ENCODE measurements at places on chromosomes 1 and 21.
A peak's percentile ranks its signal among the peaks of the same experiment; 100 is the strongest.

DNA sequence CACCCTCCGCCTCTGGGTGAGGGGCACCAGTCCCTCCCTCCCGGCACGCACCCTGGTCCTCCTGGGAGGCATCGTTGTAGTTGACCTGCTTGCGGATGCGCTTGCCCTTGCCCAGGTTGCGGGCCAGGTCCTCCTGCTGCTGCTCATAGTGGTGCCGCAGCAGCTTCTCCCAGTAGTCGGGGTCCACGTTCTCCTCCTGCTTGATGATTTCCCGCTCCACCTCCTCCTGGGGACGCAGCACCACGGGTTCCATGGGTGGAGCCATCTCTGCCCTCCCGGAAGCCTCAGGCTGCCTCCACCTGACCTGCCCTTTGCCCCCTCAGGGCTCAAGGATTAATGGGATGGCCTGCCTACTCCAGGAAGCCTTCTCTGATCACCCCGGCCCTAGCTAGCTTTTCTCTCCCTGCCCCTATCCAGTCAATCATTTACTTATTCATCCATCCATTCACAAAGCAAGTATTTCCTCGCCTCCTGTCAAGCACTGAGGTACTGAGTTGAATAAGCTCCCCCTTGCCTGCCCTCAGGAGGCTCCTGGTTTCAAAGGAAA lies 53.5 kb downstream of the CHD5 start:
- DNase-seq: no peak

DNA sequence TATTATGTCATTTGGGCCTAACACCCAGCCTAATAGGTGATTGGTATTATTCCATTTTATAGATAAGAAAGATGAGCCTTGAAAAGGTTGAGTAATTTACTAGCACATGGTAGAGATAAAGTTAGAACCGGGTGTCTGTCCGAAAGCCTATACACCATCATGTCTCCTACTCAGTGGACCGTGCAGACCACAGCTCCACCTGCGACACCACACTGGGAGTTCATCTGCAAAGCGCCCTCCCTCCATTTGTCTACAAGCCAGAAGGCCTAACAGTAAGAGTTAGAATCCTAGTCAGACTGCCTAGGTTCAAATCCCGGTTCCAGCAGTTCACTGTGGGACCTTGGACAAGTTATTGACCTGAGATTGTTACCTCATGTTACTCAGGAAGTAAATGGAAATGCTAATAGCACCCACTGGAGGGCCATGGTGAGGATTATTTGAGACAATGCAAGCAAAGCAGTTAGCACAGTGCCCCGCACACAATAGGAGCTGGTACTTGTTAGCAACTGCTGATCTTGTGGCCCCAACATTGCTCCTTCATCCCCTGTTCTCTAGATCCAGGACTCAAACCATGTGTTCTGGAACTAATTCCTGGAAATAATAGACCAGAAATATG lies 20.5 kb downstream of the ARMH1 start:
- no peak for DNase-seq

- no peak for DNase-seq
These were observed 14.5 kb upstream of the SERTAD4 start for GRCh38 chr1:210218047-210218446.

DNA sequence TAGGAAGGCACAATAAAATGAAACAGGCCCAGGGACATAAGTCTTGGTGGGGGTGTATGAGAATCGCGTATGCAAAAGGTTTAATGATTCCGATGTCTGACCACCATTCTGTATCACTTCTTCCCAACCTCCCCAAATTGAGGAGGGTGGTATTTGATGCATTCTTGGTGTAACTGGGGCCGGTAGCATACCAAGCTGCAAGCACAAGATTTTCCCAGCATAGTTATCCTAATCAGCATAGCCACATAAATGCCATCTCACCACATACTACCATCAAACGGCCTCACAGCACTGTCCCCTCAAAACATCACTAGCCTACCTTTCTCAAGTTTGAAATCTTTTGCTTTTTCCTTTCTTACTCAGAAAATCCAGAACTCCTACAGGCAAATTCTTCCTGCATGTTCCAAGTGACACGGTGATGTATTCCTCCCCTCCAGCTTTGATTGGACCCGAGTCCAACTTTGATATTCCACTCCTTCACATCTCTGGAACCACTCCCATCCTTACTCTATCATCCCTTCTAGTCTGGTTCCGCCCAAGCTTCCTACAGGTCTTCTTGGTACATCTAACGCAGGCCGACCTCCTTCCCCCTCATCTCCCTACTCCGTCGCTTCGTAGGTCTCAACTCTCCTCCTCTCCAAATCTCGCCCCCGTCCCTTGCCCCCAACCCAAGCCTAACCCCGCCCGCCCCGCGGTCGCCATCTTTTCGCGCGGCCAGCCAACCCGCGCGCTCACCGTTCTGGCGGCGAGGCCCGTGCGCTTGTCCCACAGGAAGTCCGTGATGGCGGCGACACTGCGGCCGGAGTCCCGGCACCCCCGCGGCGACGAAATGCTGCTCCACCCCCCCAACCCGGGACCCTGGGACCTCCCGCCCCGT lies 600 bp downstream of the CLK2 start:
- peak; percentile 31 for DNase-seq

DNA sequence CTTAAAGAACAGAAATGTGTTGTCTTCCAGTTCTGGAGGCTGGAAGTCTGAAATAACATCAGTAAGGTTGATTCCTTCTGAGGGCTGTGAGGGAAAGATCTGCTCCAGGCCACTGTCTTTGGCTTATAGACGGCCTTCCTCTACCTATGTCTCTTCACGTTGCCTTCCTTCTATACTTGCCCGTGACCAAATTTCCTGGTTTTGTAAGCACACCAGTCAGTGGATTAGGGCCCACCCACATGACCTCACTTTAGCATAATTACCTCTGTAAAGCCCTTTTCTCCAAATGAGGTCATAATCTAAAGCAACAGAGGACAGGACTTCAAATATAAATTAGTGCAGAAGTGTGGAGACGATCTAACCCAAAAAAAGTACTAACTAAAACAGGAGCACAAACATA lies 231.6 kb downstream of the NRIP1 start:
- no peak for DNase-seq

GRCh38 chr1:4599951-4600481 lies 54.4 kb upstream of the AJAP1 start:
- DNase-seq: no peak

DNA sequence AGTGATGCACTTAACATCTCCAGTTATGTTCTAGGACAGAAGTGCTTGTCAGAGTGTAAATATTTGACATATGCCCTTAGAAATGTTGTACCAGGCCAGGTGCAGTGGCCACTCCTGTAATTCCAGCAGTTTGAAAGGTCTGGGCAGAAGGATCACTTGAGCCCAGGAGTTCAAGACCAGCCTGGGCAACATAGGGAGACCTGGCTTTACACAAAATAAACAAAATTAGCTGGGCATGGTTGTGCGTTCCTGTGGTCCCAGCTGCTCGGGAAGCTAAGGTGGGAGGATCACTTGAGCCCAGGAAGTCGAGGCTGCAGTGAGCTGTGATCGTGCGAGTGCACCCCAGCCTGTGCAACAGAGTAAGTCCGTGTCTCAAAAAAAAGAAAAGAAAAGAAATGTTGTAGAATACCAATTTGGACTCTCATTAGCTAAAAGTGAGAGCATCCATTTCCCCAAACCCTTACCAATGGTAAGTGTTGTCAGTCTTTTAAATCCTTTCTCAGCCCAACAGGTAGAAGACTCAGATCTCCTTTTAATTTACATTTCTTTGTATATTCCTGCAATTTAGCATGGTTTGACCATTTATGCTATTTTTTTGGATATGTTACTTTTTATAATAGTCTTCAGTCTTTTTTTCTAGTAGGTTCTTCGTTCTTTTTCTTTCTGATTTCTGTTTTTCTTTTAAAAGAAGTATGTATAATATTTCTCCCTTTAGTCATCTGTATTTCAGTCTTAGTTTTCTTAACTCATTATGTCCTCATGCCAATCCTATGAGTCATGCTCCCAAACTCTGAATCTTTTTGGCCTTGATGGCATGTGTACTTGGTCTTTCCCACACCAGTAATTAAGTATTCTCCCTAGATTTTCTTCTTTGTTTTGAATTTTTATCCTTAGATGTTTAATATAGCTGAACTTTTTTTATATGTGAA lies 74.4 kb downstream of the CAMTA1 start:
- DNase-seq: no peak

DNA sequence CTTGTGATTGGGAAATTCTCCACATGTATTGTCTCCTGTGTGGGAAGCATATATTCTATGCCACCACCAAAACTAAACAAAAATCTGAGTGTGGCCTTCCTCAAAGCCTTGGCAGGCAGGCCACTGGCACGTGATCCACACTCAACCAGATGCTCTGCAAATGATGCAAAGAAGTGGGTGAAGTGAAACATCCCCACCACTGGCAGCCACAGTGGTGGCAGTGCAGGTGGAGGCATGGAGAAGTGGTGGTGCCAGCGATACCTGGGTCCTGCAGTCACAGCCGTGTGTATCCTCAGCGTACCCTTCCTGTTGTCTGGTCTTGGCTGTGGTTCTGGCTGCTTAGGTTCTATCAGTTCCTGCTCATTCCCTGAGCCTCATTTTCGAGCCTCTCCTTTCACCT lies 65.2 kb downstream of the PLPPR5 start:
- DNase-seq: no peak

DNA sequence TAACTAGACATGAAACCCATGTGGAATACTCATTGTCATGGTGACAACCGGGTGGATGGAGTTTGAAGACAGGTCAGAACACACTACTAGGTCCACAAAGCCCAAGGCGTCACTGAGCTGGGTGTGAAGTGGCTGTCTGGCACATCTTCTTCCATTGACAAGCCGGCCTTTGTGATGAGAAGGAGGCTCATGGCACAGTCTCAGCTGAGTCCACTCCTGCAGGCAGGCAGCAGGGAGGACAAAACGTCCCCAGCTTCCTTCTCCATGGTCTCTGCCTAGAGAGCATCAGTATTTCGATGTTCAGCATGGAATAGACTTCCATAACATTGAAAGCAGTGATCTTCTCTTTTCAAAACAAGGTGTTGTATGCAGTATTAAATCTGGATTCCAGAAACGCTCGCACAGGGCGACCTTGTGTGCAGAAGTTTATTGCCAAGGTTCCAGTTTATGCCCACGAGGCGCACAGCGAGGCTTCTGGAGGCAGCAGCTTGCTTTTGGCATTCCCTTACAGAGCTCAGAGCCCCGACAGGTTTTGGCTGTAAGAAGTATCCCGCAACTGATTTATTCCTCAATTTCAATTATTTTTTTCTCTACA lies 104.2 kb downstream of the SIM2 start:
- DNase-seq: peak; percentile 64

DNA sequence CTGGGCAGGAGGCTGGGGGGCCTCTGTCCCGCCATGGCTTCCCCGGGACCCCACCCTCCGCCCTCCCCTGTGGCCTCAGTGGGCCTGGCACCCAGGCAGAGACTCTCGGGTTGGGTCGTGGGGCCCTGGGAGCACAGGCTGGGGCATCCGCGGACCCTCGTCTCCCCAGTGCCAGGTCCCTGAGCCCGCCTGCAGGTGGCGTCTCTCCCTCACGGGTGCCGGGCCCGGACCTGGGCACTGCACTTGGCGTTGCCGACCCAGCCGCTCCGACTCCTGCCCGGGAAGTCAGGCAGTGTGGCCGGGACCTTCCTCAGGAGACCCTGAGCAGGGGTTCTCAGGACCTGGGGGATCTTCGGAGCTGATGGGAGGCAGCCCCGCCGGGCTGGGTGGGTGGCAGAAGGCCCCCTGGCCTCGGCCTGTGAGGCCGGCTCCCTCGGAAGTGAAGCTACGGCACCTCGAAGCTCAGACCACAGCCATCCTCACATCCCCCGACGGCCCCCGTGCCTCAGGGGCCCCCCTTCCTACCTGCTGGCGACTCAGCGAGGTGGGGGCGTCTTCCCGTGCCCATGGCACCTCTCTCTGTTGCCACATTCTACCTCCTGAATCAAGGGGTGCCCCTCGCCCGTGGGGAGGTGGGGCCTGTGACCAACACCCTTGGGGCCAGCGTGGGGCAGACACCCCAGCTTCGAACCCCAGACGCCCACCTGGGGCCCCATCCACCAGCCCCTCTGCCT lies 6.4 kb upstream of the C1orf159 start:
- peak; percentile 87 for DNase-seq

DNA sequence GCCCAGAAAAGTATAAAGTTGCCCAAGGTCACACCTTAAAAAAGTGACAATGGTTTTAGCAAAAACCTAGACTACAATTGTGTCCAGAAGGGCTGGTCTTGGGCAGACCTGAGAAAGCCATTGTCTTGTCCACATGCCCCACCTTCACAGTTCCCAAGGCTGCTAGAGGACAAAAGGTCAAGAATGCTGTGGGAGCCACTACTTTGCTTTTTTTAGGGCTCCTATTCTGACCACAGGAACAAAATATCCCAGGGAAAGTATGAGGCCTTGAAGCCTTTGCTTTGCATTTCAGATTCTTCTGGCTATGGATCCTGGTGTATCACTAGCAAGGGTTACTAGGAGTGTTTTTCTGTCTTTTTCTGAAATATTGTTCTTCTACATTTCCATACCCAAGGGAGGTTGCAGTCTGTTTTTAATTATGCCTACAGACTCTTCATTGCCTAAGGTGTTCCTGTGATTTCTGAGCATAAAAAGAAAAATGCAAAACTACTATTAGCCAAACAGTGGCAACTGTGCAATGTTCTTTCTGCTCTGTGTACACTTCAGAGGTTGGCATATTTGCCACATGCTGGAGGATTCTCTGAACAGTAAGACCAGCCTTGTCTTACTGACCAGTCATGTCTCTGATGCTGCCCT lies 10.7 kb downstream of the C1orf162 start:
- DNase-seq: no peak

DNA sequence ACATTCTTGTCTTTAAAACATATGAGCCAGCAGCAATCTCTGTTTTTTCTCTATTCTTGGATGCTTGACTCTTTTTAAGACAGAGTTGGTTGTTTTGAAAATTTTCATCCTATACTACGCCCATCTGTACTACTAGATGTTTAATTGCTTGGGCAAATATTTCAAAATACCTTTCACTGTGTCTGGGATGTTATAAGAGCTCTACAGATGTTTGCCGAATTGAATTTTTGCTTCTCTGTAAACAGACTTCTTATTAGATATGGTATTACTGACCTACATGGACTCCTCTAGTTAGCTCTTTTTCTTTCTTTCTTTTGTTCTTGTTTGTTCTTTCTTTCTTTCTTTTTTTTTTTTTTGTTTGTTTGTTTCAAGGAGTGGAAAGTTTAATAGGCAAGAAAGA lies 345.1 kb downstream of the ST6GALNAC3 start:
- no peak for DNase-seq

DNA sequence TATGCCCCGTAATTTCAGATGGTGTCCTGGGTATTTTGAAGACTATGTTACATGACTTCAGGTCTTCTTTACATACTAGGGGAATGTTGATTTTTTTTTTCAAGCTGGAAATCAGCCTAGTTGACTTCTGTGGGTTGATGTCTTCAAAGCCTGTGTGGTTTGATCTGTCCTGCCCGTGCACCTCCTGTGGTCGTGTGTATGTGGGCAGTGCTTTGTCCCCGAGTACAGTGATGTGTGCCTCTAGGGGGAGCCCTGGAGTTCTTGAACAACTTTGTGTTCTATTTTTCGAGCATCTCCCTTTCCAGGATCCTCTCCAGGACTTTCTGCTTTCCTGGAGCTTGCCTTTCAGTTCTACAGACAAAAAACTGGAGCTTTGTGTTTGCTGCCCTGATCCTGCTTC lies 28.9 kb downstream of the OBSCN start:
- no peak for DNase-seq
